Right kidney (tissue), 9 donors: ENCODE measurements at places on chromosomes 12 and 14.

DNA sequence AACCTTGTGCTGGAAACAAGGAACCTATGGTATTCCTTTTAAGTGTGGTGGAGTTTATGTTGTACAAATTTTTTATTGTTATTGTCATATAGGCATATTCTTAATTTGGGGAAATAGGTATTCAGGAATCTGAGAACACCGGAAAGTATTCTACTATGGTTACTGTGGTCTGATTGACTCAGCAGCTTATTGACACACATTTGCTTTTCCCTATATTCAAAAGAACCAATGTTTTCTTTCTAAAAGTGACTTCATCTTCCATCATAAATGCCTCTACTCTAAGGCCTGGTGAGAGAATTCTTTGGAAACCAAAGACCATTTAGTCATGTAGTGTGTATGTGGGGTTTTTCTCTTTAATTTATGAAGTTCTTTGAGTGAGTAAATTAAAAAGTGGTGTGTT is 474.8 kb downstream of the TMTC2 start:
- no peak for DNase-seq

- no peak for DNase-seq
Observed at GRCh38 chr14:105581551-105582341, 55.4 kb downstream of the TMEM121 start.

DNA sequence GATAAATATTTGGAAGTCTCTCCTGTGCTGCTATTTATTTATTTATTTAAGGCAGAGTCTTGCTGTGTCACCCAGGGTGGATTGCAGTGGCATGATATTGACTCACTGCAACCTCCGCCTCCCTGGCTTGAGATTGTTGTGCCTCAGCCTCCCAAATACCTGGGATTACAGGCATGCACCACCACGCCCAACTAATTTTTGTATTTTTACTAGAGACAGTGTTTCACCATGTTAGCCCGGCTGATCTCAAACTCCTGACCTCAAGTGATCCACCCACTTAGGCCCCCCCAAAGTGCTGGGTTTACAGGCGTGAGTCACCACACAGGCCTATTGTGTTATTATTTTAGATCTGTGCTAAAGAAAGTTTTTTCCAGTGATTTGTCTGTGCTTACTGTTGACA is 225.2 kb downstream of the CCER1 start:
- DNase-seq = no peak

- no peak for DNase-seq
Observed at GRCh38 chr12:107547389-107547788, 138.2 kb upstream of the PWP1 start.

GRCh38 chr12:113712481-113712880 is 240.8 kb upstream of the LHX5 start:
- DNase-seq = no peak

- peak; percentile 73 for DNase-seq
Observed at GRCh38 chr14:74242021-74242779, 3.0 kb downstream of the VSX2 start.

DNA sequence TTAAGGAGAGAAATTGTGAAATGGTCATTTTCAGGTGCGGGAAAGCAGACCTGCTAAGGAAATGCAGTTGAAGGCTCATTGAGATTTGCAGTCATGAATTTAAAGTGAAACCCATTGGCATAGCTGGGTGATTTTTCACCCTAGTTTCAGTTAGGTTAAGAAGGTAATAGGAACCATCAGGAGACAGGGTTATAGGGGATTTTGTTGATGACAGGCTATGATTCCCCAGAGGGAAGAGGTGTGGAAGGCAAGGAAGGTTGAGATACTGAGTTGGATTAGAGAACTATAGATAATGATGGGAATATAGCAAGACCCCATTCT is 22.7 kb upstream of the BMAL2 start:
- DNase-seq = no peak

- no peak for DNase-seq
Observed at GRCh38 chr12:119601877-119602733, 8.5 kb downstream of the TMEM233 start.

- no peak for DNase-seq
Observed at GRCh38 chr14:43900173-43900655, 606.9 kb downstream of the FSCB start.

GRCh38 chr12:59578254-59578653 is 17.6 kb upstream of the SLC16A7 start:
- DNase-seq = no peak

GRCh38 chr14:91303091-91303923 is 58.8 kb upstream of the GPR68 start:
- no peak for DNase-seq

DNA sequence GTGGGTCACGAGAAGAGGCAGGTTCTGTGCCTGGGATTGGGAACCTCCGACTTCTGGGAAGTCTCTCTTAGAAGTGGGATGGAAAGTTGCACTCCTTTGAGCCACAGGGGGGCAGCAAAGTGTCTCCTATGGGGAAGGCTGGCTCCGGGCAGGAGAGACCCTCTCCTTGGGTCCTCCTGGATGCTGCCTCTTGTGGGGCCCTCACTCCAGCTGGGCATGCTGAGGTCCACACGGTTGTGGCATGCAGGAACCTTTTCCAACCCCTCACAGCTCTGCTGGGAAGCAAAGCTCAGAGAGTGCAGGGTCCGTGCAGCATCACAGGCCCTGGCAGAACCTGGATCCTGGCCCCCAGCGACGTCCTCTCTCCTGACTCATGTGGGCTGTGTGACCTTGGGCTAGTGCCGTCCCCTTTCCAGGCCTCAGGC is 17.4 kb downstream of the SDSL start:
- no peak for DNase-seq

DNA sequence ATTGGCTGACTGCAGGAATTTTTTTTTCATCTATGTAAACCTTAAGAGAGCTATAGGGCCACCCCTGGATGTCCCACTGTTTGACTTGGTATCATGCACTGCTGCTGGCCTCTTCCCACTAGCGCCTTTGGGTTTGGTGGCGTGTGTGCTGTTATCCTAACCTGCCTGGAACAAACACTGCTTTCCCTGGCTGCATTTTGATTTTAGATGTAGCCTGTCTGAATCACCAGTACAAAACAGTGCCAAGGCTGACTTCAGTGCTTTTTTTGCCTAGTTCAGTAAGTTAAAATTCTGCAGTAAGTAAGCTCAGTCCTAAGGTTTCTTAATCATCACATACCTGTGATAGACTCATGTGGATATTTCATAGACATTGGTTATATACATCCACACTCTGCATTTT is 99.2 kb downstream of the EML1 start:
- DNase-seq = no peak

DNA sequence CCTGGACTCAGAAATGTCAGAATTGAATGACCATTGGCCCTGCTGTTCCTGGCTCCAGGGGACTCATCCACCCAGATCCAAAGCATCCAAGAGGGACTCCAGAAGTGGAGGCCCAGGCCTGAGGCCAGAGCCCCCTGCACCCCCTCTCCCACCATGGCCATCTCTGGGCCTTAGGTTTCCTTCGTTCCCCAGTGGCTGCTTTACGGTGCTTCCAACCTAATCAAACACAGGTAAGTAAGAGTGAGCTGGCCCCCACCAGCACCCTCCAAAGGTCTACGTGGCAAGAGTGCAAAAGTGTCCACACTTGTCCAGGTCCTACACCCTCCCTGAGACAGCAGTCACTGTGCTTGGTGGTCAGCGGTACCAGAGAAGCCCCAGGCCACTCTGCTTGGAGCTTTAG is 139.0 kb downstream of the DPF3 start:
- no peak for DNase-seq

GRCh38 chr12:9721394-9722092 is 11.4 kb downstream of the CLECL1 start:
- DNase-seq = no peak
